CD4-positive, alpha-beta T cell treated with Interleukin-15 for 4 hours (primary cell): ENCODE measurements at places on chromosomes 11 and 22.

DNA sequence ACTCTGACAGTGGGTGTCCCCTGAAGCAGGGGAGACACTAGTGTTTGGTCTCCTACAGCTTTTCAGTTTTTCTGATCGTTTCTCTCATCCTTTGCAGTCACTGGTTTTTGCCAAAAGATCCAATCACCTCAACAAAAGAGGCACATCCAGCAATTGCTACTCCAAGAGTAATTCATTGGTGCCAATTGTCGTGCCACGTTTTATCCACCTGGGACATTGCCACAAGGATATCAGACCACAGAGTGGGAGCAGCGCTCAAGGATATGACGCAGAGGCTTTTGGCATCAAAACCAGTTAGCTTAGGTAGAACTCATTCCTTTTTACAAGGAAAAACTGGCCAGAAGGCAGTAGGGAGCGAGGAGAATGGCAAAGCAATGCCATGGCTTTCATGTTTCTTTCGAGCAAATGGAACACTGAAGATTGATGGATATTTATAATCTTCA is 40.9 kb upstream of the BLID start:
- DNase-seq: no peak

DNA sequence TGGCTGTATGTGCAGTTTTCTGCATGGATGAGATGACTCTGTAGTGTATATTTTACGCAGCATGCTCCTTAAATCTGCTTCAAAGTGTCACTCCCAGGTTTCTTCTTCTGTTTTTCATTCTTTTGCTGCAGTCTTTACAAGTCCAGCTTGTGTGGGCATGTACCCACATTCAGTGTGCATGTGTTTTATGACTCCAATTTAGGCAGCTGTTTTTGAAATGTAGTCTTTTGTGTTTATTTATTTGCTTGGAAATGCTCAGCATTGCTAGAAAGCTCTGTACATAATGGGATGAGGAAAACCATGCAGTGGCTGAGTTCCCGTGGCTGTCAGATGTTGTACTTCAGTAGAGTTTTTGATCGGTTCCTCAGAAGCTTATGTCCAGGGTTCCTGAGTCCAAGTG is 138.5 kb downstream of the ARHGAP42 start:
- DNase-seq: no peak

- no peak for DNase-seq
Observed at GRCh38 chr22:21031545-21032036, 770 bp downstream of the SLC7A4 start.

DNA sequence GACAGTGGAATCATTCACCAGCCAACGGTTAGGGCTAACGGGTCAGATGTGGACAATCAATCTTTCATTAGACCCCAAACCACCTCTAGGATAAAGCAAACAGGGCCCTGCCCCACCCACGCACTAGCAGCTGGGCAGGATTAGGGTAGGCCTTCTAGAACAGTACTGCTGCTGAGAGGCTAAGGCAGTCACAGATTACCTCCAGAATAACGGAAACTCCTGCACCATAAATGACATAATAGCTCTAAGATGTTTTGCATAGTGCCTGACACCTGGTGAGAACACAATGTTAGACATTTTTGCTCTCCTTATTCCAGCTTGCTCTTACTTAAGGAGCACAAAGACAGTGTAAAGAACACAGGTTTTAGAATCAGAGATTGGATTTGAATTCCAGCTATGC is 1.8 kb downstream of the SYTL2 start:
- DNase-seq: no peak

DNA sequence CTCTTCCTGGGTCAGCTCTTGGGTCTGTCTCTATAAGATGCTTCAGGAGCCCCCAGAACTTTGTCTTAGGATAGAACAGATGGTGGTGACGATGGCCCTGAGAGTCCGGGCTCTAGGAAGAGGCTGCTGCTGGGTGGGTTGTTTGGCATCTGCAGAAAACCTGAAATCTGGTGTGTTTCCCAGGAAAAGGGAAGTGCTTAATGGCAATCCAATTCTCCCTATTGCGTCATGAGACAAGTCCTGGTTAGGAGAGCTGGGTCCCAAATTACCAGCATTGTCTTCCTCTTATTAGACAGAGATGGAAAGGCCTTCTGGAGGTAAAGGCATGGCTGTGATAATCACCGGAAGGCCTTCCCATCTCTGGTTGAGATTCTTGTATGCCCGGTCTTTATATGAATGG is 48.9 kb upstream of the GRAMD1B start:
- no peak for DNase-seq

GRCh38 chr22:29531419-29531818 is 22.1 kb downstream of the THOC5 start:
- DNase-seq: no peak

DNA sequence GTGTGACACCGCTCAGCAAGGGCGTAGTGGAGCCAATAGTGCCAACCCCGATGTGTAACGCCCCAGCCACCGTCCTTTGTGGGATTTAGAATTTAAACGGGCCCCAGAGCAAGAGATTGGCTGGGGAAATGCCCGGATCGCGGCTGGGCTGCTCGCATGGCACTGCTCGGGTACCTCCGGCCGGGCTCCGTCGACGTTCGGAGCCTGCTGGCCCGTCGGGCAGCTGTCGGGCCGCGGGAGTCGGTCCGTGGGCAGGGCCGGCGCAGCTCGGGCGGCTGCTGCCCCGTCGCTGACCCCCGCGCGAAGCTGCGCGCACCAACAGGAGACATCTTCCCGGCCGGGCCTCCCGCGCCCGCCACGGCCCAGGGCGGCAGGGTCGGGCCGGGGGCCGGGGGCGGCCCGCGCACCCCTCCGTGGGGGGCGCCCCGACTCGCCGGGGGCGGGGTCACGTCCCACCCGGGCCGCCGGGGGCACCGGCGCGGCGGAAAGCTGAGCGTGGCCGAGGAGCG is 1.3 kb upstream of the KDM2A start:
- peak; percentile 31 for DNase-seq
